ENCODE measurements at places on chromosomes 7 and 10.

- DNase-seq: no peak
Measured at GRCh38 chr7:10474048-10474447, 499.6 kb upstream of the PHF14 start.

DNA sequence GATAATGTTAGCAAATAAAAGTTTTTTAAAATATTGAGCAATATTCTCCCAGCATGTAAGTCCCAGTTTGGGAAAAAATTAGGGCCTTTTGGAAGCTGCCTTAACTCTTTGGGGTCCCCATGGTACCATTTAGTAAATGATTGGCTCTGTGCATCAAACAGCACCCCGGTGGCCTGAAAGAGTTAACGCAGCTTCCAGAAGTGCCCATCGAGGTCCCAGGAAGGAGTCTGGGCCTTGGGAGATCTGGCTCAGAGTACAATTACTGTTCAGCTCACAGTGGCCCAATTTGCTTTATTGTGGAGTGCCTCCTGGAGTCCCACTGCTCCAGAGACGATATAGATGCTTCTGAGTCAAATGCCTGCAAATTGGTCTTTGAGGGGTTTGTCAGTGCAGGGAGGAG is 31.7 kb downstream of the WDFY4 start:
- DNase-seq: no peak

DNA sequence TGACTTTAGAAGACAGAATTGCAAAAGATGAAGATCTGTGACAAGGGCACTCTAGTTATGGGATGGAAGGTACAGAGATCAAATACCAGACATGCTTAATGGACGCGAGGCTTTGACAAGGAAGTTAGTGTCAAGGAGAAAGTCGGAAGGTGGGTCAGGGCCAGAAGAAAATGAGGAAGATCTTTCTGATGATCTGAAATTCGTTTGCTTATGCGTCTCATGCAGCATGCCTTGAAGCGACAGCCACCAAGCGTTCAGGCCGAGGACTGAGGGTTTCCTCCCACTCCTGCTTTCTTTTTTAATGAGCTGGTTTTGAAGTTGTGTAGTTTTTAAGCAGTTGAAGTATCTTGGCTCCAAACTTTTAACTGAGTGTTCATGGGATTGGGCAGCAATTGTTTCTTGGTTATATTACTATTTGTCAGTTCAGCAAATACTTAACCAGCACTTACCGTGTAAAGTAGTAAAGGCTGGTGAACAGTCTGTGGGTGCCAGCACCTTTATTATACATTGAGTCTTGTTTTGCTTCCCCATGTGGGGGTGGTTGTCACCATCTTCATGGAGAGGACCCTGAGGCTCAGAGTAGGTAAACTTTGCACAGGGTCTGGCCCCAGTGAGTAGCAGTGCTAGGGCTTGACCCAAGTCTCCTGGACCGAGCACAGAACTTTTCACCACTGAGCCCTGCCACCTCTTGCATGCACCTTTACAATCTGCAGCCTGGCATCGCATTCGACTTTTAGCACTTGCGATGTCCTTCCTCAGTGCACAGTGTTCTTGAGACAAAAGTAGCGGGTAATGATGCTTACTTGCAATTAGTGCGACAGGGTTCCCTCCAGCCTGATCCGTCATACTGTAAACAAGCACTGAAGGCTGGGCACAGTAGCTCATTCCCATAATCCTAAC is 14.3 kb upstream of the BHLHA15 start:
- DNase-seq: no peak

DNA sequence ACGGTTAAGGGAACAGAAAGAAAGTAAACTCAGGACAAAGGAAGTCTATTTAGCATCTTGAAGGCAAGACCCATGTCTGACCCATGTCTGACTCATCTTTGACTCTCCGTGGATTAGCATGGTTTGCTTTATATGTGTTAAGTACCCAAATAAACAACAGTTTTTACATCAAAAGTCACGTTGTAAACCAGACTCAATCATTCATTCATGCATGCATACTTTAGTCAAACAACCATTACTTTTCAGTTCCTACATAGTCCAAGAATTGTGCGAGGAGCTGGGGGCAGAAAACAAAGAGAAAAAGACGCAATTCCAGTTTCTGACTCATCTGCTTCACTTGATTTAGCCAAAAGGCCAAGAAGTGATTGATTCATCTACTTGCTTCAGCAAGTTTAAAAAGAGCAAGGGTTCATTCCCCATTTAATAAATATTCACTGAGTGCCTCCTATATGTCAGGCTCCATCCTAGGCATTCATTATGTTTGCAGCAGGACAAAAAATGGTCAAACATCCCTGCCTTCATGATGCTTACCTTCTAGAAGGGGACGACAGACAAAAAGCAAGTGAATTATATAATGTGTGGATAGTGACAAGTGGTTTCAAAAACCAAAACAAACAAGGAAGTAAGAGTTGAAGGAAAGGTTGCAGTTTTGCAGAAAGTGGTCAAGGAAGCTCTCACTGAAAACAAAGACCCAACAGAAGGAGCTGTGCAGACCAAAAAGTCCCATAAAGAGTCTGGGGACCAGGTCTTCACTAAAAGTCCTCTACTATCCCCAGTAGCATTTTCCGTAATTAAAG is 116.2 kb downstream of the FAM107B start:
- no peak for DNase-seq

GRCh38 chr10:43322331-43322730 is 49.1 kb upstream of the FXYD4 start:
- DNase-seq: no peak

GRCh38 chr10:52391927-52392602 is 78.0 kb downstream of the DKK1 start:
- no peak for DNase-seq

DNA sequence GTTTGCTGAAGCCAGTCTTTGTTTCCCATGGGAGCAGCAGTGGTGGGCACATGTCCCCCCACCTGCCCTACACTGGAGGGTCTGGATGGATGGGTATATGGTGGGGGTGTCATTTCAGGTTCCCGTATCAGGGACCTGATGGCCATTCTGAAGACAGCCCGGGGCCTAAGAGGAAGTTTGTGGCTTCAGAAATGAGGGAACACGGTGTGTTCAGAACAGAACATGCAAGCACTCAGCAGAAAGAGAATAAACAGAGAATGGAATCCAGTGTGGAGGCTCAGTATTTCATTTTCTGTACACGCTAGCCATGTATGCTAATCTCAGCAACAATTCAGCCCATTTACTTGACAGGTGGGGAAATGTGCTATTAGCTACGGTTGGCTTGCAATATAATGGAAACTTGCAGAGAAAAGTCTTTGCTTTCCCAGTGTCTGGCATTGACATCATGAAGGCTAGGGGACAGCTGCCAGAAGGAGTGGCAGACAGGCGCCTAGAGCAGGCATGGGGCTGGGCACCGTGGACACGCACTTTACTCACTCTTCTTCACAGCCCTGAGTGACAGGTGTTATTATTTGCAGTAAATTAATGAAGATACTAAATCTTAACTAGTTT is 98.6 kb downstream of the ELMO1 start:
- DNase-seq: no peak

DNA sequence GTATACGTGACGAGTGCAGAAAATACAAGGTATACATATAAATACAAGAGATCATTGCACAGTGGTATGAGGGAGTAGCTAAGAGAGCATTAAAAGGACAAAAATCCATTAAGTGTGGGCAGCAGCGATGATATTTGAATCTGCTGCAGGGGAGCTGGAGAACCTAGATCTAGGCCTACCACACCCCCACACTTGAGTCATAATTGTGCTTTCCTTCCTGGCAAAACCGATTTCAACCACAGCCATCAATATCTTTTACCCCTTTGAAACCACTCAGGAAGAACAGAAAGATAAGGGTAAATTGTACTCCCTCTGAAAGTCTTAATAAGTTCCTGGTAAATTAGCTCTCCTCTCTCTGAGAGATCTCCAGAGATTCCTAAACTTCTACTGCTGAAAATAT is 345.0 kb downstream of the SORCS1 start:
- DNase-seq: no peak

GRCh38 chr7:158401826-158402225 is 185.8 kb downstream of the PTPRN2 start:
- DNase-seq: no peak

DNA sequence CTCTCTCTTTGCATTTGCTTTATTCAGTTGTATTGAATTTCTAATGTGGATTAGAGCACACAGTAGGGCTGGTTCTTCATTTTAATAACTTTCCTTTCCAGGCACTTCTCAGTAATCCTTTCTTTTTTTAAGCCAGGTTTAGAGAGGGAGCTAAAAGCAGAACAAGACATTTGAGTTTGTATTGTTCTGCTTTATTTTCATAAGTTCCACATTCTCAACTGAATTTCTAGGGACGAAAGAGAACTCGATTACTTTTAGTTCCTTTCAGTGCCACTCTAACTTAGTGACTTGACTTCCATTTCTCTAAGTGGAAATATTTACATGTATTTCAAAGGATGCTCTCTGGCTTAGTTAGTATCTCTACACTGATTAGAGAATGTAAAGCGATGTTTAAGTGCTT is 145.6 kb downstream of the EXOC4 start:
- DNase-seq: no peak

- DNase-seq: peak; percentile 26
Measured at GRCh38 chr10:49518982-49519578, 19.8 kb downstream of the ERCC6 start.

GRCh38 chr7:130369831-130370550 is 10.3 kb upstream of the CPA1 start:
- DNase-seq: no peak

GRCh38 chr10:63976538-63976937 is 455.3 kb downstream of the REEP3 start:
- no peak for DNase-seq

GRCh38 chr7:26549281-26549944 is 257.8 kb downstream of the SNX10 start:
- DNase-seq: no peak

GRCh38 chr10:48811917-48812316 is 127.2 kb downstream of the WDFY4 start:
- no peak for DNase-seq

- no peak for DNase-seq
Measured at GRCh38 chr7:76507723-76508406, 2.5 kb upstream of the UPK3B start.

- DNase-seq: no peak
Measured at GRCh38 chr10:59888781-59889435, 17.4 kb downstream of the CCDC6 start.

DNA sequence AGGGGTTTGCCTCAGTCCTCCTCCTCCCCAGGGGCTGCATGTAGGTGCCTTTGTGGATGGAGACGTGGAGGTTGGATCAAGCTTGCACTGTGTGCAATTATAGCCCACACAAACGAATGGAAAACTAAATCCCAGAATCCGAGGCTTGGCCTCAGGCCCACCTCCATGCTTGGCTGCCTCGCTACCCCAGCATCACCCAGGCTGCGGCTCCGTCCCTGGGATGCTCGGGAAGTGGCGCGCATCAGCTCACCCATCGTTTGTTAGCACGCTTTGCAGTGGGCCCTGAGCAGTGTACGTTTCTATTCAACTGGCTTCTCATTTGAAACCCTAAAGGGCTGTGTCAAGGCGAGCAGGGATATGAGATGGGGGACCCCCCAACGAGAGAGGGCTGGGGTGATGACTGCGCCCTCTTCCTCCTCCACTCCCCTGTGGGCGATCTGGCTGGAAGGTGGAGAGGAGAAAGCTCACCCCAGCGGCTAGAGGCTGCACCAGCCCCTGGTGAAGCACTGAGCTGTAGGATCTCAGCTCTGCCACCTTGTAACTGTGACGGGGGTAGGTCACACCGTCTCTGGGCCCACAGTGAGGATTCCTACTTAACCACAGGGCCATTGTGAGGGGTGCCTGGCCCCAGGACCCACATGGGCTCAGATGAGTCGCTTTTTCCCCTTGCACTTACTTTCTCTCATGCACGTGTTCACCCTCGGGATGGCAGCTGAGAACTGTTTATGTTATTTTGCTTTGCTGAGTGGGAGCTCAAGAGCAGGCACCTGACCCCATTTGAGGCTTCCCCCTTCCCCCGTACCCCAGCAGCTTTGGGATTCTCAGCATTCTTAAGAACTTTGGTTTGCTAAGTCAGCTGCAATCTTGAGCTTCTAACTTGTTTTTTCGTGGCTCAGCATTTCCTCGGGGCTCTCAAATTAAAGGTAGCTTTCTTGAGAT is 12.7 kb upstream of the BTBD16 start:
- DNase-seq: no peak

GRCh38 chr10:43570971-43571370 is 3.4 kb downstream of the ZNF239 start:
- DNase-seq: no peak

DNA sequence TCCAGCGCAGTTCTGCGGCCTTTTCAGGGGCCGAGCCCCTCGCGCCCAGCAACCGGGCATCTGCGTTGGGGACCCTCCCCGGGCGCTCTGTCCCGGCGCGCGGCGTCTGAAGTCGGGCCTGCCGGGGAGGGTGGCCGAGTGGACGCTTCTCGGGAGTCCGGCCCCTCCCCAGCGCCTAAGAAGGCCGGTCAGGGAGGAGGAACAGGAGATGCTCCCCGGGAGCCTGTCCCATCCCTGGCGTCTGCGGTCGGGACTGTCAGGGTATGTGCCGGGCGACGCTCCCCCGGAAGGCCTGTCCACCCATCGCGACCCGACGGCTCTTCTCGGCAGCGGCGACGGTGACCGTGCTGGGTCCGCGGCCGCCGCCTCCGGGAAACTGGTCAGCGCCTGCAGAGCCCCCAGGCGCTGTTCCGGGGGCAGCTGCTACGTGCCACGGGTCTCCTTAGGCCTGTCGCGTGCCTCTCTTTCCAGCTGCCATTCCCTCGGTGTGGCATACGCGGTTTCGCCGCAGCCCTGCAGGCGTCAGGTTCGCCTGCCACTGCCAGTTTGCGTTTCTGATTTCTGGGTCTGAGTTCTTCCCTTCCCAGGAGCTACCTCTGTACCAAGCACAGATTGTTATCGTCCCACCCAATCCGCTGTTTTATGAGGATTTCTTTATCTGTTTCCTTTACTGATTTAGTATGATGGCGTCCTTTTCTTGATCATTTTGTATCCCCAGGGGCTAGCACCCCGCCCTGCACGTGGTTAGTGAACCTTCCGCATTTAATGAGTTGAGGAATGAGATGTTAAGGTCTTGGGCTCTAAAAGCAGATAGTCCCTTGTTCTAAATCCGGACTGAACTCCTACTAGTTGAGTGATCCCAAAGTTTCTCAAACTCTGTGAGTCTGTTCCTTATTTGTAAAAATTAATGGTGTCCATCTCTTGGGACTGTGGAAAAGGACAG is 782 bp downstream of the IFIT5 start:
- DNase-seq: no peak

DNA sequence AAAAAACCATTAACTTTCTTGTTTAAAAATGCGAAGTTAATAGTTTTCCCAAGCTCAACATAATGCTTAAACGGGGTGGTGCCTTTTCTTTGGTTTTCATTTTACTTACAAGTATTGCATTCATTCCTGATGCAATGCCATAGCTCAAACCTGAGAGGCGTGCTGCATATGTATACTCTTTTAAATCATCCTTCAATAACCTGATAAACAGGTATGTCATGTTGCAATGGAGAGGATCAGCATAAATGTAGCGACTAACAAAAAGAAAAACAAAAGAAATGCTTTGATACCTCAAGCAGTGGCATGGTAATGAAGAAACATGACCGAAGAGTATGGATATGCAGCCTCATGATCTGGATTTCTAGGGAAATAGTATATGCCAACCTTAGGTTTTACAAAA is 95.4 kb downstream of the IDE start:
- DNase-seq: no peak

GRCh38 chr7:34845666-34846361 is 187.8 kb downstream of the NPSR1 start:
- DNase-seq: no peak

All from NCI-H748 treated with DMSO at 0.1 percent for 48 hours (cell line).